ENCODE measurements at places on chromosomes 16 and 17.

- DNase-seq, result no peak
Observed at GRCh38 chr16:11968577-11968976, 3.6 kb downstream of the TNFRSF17 start.

GRCh38 chr16:57695680-57696069 is 1.1 kb downstream of the DRC7 start:
- no peak for DNase-seq

DNA sequence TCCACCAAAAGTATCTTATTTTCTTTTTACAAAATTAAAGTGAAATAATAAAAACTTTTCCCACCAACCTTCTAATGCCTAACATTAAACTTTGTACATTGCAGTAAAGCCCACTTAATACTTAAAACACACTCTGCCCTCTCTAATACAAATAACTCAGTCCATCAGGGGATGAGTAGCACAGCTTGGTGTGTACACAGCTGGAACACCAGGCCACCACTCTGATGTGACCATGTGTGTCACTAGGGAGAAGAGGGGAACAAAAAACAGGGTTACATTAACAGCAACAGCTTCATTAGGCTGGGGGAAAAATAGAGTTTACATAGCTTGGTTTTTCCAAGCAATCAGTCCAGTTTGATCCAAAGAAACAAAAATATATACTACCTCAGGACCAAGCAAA is 295.0 kb downstream of the CEP112 start:
- no peak for DNase-seq

DNA sequence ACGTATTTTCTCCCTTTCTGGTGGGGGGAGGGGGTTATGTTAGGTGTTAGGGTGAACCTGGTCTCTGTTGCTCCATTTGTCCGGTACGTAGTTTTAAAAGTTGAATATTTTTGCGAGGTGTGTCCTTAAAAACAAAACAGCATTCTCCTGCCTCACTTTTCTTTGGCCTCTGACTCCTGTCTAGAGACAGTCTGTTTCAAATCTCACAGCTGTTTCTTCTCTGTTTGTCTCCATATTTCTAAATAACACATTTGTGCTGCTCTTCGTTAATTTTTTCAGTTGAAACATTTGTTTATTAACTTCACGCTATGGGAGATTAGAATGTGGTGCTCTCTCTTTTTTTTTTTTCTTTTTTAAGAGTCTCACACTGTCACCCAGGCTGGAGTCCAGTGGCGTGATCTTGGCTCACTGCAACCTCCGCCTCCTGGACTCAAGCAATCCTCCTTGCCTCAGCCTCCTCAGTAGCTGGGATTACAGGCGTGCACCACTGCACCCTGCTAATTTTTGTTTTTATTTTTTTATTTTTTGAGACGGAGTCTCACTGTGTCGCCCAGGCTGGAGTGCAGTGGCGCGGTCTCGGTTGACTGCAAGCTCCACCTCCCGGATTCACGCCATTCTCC is 31.7 kb downstream of the RPA1 start:
- no peak for DNase-seq

GRCh38 chr16:78879011-78879410 is 721.5 kb downstream of the MAF start:
- no peak for DNase-seq

DNA sequence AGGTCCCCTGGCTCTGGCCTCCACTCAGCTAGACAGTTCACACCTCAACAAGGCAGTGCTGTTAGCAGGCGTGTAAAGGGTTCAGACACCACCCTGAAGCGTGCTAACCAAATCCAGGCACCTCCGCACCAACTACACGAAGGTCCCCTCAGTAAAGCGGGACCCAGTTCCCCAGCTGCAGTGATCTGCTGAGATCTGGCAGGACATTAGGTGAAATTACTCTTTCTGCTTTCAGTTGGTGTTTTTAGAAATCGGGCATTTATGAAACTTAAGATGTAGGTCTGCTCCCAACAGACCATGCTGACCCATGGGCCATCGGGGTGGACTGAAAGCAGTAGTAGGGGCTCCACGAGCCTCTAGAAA is 27.1 kb downstream of the FBXO31 start:
- no peak for DNase-seq

- no peak for DNase-seq
Observed at GRCh38 chr16:69193855-69194254, 6.9 kb downstream of the SNTB2 start.

Data from central memory CD4-positive, alpha-beta T cell (primary cell).